ENCODE measurements at places on chromosomes 3 and 15.

DNA sequence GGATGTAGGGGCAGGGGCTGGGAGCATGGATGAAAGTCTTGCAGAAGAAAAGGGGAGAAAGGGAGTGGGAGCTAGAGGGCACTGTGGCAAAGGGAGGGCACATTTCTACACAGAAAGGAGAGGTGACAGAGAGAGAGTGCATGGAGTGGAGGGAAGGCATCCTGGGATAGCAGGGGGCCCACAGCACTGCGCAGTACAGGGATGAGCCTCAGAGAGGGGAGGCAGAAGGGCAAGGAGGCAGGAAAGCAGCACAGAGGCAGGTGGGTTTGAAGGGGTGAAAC lies 5.4 kb downstream of the STOML1 start:
- no peak for DNase-seq

GRCh38 chr15:94370936-94371285 lies 139.6 kb downstream of the MCTP2 start:
- DNase-seq: no peak

- DNase-seq: no peak
Measured at GRCh38 chr3:48412375-48413001, 17.4 kb downstream of the PLXNB1 start.

DNA sequence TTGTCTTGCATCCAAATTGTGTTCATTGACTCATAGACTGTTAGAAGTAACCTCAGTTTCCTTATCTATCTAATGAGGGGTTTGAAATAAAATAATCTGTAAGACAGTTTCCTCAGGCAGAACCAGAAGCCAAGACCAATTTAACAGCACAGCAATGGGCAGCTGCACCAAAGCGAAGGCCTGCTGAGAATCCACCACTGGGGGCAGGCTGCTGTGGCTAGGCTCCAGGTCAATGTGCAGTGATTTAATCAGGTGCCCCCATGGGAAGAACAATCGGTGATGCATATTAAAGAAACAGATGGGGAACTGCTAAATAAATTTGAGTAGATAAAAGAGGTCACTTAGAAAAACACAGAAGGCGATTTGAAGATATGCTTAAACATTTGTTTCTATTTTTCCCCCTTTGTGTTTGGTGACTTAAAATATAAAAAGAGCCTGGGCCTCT lies 28.0 kb upstream of the TMOD3 start:
- peak; percentile 24 for DNase-seq

GRCh38 chr3:186381424-186382216 lies 19.6 kb upstream of the DGKG start:
- DNase-seq: no peak

GRCh38 chr15:55627730-55628368 lies 39.7 kb upstream of the PYGO1 start:
- DNase-seq: no peak

DNA sequence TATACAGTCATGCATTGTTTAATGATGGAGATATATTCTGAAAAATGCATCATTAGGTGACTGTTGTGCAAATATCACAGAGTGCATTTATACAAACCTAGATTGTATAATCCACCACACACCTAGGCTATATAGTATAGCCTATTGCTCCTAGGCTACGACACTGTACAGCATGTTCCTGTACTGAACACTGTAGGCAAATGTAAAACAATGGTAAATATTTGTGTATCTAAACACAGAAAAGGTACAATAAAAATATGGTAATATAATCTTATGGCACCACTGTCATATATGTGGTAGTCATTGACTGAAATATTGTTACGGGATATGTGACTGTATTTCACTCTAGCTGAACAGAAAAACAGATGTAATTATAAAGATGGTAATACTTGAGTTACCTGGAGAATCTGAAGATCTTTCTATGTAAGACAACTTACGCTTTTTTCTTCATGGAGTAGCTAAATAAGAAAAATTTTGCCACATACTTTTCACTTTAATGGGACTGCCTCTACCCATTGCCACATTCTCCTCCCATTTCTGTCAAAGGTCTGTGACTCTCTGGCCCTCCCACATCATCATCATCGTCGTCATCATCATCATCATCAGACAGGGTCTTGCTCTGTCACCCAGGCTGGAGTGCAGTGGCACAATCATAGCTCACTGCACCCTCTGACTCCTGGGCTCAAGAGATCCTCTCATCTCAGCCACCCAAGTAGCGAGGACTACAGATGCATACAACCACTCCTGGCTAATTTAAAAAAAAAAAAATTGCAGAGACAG lies 7.2 kb downstream of the PCOLCE2 start:
- no peak for DNase-seq

DNA sequence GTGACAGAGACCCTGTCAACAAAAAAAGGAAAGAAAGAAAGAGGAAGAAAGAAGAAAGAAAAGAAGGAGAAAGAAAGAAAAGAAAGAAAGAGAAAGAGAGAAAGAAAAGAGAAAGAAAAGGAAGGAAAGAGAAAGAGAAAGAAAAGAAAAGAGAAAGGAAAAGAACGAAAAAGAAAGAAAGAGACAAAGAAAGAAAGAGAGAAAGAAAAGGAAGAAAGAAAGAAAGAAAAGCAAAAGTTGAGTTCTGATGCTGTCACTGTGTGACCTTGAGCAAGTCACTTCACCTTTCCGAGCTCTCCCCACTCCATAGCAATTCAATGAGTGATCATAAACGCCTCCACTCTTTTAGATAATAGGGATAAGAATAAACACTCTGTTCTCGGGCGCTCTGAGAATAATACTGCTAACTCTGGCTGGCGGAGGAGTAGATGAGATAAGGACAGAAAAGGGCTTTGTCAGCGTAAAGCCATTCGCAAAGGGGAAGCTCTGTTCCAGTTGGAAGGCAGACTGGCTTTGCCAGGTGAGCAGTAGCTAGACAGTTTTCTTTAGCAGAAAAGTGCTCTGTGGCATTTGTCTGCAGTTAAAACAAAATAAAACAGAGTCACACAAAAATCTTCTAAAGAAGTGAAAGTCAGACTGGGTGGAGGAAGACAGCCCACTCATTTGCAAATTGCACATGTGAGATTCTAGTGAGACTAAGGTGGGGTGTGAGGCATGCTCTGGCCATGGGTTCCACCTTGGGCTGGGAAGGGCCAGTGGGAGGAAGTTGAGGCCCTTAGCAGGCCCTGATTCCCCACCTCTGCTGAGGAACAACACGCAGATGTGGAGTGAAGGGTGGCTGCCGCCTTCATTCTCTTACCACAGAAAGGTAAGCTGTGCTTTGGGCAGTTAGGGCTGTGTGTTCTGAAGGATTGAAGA lies 9.6 kb upstream of the FLNB start:
- DNase-seq: no peak

DNA sequence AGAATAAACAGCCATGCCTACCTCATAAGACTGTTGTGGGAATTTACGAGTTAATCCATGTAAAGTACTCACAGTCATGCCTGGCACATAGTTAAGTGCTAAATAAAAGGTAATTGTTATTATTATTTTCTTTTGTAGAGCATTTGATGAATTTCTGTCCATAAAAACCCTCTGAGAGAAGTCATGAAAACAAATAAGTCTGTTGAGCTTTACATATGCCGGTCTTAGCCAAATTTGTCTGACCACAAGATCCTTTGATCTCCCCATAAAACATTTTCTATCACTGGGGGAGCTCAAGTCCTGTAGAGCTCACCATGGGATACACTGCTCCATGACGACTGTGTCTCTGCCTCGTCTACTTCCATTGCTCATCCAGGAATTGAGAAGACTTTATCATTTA lies 114.0 kb downstream of the MAGI1 start:
- DNase-seq: no peak

DNA sequence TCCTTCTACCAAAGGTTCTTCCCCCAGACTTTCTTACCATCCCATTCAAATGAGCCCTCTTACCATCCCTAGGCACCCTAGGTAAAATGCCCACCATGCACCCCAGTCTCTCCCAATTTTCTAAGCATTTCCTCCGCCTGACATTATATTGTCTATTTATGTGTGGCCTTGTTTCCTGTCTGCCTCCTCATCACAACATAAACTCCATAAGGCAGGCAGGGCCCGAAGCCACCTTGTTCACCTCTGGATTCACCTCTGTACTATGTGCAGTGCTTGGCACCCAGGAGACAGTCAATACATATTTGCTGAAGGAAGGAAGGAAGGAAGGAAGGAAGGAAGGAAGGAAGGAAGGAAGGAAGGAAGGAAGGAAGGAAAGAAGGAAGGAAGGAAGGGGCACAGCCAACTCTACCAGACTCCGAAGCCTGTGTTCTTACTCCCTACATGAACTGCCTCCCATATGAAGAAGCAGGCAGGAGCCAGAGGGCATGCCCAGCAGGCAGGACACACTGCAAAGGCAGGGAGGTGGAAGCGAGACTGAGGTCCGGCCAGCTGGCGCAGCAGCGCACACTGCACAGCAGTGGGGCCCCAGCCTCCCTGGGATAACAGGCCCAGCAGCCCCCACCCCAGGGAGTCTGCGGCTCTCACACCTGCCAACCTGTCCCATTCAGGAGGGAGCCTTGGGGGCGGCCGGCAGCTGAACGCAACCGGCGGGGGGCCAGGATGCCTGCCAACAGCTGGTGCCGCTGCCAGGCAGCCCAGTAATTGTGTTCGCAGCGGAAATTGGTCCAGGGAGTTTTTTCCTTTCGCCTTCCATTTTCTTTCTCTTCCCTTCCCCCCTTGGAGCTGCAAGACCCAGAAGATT lies 106.0 kb upstream of the LINGO1 start:
- no peak for DNase-seq

- DNase-seq: no peak
Measured at GRCh38 chr15:101168898-101169494, 82.9 kb downstream of the CHSY1 start.

DNA sequence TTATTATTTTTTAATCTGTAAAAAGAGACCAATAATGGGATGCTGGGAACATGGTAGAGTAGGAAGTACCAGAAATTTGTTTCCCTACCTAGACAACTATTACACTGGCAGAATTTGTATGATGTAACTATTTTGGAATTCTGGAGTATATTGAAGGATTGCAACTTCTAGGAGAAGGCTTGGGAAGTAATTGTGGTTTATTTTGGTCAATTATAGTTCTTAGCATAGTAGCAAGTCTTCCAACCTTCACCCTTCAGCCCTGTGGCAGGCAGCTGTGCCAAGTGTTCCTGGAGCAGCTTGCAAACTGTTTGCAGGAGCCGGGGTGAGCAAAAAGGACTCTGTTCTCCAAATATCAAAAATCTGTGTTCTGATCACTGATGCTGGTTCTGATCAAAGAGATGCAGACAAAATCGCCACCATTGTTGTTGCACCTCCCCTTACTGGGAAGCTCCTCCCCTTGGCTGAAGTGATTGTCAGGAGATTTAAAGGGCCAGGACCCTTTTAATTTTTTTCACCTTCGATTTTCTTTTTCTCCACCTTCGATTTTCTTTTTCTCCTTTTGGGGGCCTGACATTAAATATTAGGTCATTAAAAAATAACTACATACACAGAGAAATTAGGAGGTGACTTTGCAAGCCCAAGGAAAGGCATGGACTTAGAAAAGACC lies 363.3 kb downstream of the SLC9A9 start:
- no peak for DNase-seq

- DNase-seq: no peak
Measured at GRCh38 chr3:195817578-195818135, 5.9 kb upstream of the MUC4 start.

- no peak for DNase-seq
Measured at GRCh38 chr3:5564278-5564666, 376.8 kb downstream of the EDEM1 start.

DNA sequence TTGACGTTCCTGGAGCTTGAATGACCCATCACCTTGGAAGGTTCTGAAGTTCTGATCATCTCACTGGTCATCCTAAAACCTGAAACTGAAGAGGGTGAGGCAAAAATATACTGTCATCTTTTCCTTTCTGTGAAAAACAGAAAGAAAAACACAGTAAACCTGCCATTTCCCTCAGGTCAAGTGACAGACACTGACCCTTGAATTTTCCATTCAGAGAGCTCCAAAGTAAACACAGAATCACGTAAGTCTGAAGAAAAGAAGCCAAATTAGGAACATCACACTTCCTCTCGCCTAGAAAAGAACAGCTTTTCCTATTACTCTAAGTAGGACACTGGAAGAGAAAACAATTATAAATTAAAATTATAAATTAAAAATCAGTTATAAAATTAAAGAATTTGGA lies 78.7 kb upstream of the TGFBR2 start:
- no peak for DNase-seq

DNA sequence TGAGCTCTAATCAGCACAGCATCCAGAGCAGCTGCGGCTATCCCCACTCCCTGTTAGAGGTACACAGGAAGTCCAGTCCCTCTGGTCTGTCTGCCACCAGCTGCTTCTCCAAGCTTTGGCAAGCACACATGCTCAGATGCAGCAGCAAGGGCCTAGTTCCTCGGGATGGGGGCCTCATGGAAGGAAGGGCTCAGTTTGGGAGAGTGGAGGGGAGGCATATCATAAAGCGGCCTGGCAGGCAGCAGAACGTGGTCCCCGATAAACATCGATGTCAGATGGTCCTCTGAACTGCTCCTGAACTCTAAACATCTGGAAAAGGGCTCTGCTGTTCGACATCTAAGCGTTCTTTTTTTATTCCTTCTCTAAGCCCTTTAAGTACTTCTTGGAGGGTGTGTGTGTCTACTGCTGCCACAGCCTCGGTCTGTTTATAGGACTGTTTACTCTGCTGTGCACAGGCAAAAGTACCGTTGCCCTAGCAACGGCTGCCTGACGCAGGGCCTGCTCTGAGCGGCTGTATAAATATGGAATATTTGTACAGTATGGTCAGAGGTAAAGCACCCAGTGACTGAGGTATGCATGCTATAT lies 74.6 kb downstream of the PRICKLE2 start:
- DNase-seq: no peak

DNA sequence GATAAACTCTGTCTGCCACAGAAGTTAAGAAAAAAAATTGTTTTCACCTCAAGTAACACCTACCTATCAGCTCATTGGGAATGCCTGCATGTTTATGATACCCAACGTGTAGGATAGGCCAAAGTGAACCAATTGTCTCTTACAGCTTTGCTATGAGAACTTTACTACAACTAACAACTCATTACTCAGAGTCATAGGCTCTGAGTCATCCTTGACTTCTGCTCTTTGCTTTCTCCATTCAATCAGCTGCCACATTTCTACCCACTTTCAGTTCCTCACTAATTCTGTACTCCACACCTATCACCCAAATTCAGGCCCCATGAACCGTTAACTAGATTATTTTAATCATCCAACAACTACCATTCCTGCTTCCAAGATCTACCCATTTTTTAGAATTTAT lies 843.9 kb downstream of the TUSC7 start:
- DNase-seq: no peak

DNA sequence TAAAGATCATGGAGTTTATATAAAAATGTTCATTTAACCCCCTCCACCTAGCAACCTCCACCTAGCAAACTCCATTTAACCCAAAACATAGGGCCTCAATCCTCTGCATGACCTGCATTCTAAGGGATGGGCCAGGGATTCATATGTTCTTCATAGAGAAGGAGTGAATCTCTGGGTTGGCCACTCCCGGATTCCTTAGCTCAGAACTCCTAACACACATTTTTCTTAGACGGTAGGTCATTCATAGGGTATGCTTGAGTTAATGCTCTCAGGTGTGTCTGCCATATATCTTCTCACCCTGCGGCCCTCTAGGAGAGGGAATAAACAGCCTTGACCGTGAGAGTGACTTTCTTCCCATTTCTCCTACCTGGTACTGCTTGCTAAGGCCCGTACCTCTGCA lies 102.0 kb upstream of the IGSF10 start:
- no peak for DNase-seq

Data from neural crest cell (in vitro differentiated cells).